ENCODE measurements at places on chromosomes 3 and 15. TPM values are rescaled to one million over a fixed set of nuclear protein-coding genes. Genes with fewer than 3 reads are reported as not detected.

- DNase-seq: no peak
These were observed 40.0 kb downstream of the CTXND1 start for GRCh38 chr15:80211976-80212375.

Gene LYZL4
- total RNA-seq: not detected

Gene KIF9
- 3.7 TPM for total RNA-seq

GRCh38 chr3:54983266-54984099, 55.6 kb upstream of the LRTM1 start:
- no peak for DNase-seq

GRCh38 chr3:187456250-187456649, 88.1 kb downstream of the RTP4 start:
- no peak for DNase-seq

Gene SLC12A1
- not detected for total RNA-seq

- DNase-seq: no peak
These were observed 631.7 kb downstream of the IGSF11 start for GRCh38 chr3:118402971-118403370.

- no peak for DNase-seq
These were observed 233.7 kb downstream of the OCA2 start for GRCh38 chr15:27865323-27865922.

DNA sequence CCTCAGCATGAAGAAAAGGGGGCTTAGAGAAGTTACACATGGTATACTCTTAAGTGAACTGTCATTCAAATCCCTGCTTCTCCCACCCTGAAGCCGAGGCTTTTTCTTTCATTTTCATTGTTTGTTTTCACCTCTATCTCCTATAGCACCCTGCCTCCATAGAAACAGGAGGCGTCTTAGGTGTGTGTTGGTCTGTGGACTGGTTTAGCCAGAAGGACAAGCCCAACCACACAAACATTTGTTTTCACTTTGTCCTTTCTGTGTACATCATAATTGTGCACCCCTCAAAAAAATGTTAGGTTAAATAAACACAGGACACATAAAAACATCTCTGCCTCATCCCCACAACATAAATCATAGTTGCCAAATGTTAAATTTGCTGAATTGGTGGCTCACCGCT, 73.3 kb upstream of the UBE2E2 start:
- DNase-seq: no peak

DNA sequence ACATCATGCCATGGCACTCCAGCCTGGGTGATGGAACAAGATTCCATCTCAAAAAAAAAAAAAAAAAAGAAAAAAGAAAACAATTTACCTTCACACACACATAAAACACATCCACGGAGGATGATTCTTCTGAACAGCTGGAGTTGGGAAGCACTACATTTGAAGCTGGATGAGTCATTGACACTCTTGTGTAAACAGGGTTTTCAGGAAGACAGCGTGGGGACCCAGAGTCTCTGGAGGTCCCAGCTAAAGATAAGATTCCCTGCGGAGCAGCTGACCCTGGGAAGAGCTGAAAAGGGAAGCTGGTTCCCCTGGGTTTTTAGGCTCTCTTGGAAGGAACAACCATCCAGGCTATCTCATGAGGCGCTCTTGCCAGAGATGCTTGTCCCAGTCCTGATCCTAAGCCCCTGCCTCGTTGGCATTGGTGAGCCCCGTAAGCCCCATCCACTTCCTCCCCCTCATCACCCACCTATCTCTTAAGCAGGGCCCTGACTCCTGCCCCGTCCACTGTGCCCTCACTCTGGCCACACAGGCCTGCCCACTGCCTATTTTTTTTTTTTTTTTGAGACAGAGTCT, 32.0 kb upstream of the FURIN start:
- DNase-seq: no peak

GRCh38 chr3:164851204-164851603, 227.1 kb downstream of the SI start:
- DNase-seq: no peak

Gene HTR3C
- total RNA-seq: 0.48 TPM

Gene TRAT1
- 1.1 TPM for total RNA-seq

- DNase-seq: no peak
These were observed 211.6 kb upstream of the NECTIN3 start for GRCh38 chr3:110859993-110860392.

Gene SMARCC1
- 37.0 TPM for total RNA-seq

Gene SLC38A3
- total RNA-seq: not detected

Gene PAQR5
- total RNA-seq: 80.0 TPM

Gene ELL3
- 41.3 TPM for total RNA-seq

Gene CCR3
- not detected for total RNA-seq

DNA sequence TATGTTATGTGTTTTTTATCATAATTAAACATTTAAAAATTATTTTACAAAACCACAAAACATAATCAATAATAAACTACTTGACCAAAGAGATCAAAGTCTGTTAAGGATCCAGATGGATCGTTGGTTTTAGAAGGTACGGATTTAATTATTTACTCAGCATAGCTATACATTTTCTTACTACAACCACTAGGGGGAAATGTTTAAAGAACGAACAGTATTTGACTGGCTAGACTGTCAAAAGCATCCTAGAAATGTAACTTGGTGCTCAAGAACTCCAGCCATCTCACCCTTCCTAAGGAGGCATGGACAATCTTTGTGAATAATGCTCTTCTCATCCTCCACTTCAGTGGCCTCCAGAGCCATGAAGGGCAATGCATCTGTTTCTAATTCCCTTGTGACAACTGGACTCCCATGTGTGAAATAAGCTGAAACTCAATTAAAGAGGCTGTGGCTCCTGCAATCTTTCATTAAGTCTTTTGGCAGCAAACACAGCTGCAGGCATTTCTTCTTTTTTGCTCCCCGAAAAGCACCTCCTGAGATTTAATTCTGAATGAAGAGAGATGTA, 94.7 kb upstream of the TUSC7 start:
- no peak for DNase-seq

DNA sequence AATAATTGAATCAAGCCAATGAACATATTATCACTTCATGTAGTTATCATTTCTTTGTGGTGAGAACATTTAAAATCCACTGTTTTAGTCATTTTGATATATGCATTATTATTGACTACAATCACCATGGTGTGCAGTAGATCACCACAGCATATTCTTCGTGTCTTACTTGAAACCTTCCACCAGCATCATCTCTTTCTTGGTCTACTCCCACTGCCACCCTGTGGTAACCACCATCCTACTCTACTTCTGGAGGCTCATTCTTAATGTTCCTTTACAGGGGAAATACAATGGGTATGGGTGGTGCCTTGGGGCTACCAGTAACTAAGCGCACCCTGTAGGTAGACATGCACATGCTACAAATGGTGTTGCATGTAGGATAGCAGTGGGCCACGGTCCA, 25.4 kb downstream of the PXK start:
- no peak for DNase-seq

Gene PLA2G4B
- 3.5 TPM for total RNA-seq

DNA sequence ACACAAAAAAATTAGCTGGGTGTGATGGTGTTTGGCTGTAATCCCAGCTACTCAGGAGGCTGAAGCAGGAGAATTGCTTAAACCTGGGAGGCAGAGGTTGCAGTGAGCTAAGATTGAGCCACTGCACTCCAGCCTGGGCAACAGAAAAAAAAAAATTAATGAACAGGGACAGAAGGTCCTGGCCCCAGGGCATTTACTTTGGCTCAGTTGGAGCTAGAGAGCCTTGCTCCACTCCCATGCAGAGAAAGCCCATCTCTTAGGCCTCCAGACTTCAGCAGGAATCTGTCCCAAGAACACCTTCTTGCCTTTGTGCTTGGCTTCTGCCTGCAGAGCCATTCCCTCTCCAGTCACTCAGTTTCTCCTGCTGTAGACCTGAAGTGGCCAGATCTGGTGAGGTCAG, 8.7 kb downstream of the KLHDC8B start:
- DNase-seq: no peak

DNA sequence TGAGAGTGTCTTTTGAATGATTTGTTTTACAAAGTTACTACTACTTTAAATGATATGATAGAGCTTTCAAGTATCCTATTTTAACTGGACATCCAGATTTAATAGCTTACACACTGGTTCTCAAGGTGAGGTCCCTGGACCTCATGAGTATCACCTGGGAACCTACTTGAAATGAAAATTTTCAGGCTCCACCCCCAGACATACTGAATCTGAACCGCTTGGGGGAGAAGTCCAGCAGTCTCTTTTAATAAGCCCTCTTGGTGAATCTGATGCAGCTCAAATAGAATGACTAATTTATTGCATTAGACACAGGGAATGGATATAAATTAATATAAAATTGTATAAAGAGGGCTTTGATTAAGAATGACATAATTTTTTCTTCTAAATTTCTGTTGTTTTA, 29.4 kb upstream of the SLITRK3 start:
- no peak for DNase-seq

DNA sequence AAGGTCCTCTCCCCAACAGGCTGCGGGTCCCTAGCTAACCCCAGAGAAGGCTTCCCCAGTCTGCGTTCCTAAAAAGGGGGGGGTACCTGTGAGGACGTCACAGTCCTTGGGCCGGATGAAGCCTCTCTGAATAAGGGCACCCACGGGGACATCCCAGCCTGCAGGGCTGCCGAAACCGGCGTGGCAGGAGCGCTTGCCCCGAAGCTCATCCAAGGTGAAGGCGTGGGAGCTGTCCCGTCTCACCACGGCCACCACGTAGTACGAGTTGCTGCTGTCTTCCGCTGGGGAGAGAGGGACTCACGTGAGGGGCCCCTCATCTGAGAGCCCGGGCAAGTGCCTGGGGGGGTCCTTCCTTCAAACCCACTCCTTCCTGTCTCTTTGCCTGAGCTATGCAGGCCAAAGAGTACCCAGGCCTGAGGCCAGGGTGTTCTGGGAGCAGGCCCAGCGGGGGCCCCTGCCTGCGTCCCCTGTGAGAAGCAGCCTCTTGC, 20.0 kb downstream of the MELTF start:
- no peak for DNase-seq

DNA sequence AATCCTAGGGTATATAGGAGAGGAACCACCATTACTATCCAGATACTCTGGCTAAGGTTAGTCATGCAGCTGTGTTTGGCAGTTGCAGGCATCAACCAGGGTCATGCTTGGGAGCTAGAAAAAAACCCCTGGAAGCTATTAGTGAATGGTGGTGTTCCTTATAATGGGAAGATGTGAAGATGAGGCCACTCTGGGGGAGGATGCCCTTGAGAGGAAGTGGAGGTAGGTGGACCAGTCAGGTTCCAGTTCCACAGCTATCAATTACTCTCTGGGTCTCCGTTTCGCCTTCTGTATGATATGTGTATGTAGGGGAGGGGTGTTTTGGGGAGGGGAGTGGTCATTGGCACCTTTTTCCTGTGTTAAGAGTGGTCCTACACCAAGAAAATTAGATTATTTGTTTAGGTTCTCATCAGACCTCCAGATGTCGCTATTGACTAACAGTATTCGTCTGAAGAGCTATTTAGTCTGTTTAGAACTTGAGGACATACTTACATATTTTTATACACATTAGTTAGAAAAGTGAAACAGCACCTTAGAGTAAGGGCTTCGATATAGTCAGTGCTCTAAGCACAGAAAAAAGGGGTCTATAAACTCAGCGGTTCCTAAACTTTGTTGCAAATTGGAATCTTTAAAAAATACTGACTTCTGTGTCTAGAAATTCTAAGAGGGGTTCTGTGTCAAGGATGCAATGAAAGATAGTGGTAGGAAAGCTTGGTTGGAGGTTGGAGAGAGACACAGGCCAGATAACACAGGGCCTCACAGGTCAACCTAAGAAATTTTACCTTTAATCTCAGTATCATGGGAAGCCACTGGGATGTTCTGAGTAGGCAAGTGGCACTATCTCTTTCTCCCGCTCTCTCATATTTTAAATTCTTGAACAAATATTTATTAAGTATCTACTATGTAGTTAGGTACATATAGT, 9.1 kb upstream of the HPS3 start:
- DNase-seq: no peak

- DNase-seq: no peak
These were observed 238.0 kb downstream of the MEX3B start for GRCh38 chr15:81807806-81808205.

Gene KIF23
- total RNA-seq: 4.8 TPM

Gene TNFAIP8L3
- 6.8 TPM for total RNA-seq

DNA sequence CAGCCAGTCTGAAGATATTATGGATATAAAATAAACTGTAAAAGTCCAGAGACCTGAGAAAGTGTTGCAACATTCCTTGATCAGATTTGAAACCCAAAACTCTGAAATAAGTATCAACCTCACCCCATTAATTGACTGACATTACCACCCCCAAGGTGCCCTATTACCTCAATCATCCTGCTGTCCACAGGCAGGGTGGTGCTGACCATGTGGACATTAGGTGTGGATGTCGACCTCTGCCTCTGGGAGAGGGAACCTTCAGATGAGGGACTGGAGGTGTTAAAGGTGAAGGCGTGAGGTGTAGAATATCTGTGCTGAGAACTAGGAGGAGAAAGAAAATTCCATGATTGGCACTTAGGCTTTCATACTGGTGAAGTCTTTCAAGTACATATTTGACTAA, 47.1 kb downstream of the MKRN2 start:
- no peak for DNase-seq

GRCh38 chr3:133670525-133670995, 8.8 kb upstream of the TOPBP1 start:
- DNase-seq: no peak

Gene VEPH1
- total RNA-seq: 0.20 TPM

GRCh38 chr15:45635191-45635638, 386 bp downstream of the SQOR start:
- peak; percentile 82 for DNase-seq

DNA sequence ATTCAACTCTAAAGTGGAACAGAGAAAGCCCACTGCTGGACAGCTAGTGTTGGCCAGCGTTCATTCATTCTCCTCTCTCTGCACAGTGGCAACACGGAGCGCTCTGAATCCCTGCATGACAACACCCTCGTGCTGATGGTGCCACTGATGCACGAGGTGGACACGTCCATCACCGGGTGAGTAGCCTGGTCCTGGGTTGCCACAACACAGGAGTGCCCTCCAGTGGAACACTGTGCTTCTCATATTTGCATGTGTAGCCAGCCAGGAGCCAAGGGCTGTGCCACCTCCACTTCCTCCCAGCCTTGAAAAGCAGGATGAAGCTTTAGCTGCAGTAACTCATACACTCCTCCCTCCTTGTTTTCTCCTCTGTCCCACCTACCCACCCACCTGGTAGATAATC, 120.0 kb upstream of the CTDSPL start:
- peak; percentile 47 for DNase-seq

GRCh38 chr15:25939122-25939521, 76.0 kb upstream of the ATP10A start:
- DNase-seq: no peak

DNA sequence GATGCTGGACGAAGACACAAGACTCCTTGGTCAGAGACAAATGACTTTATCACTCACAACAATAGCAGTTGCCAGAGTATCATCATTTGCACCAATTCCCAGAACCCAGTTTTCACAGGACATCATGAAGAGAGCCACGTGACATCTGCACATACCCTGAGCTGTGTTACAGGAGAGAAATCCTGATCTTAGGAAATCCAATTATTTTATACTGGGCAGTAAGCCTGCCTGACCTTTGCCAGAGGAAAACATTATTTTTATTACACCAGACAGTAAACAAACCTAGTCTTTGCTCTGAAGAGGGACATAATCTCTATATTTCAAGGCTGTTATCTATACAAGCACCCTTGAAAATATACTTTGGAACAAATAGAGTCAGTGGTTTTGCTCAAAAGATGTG, 77.4 kb downstream of the ZBBX start:
- no peak for DNase-seq

Gene TGM4
- total RNA-seq: not detected

Gene CIB2
- total RNA-seq: 8.6 TPM
